ENCODE measurements at places on chromosomes 11 and 22.

DNA sequence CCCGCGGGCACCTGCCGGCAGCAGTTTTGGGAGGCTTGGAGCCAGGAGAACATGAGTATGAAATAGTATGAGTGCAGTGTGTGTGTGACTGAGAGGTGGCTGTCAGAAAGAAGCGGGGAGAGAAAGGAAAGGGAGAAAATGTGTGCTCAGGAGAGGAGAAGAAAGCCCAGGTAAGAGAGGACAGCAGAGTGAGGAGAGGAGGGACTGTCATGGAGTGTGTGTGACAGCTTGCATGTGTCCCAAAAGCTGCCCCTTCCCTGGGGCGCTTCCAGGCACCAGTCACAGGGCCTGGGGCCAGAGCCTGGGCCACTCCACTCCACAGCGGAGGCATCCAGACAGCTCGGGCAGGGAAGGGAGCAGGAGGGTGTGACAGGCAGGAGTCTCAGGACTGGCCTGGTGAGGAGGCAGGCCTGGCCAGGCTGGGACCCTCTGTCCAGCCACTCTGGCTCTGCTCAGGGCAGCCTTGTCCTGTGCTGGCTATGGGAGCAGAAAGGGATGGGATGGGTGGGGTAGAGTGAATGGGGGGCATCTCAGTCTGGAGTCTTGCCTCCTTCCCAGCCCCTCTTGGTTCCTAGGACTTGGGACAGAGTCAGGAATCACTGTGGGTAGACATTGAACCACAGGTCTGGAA lies 949 bp downstream of the MMP11 start:
- no peak for DNase-seq

DNA sequence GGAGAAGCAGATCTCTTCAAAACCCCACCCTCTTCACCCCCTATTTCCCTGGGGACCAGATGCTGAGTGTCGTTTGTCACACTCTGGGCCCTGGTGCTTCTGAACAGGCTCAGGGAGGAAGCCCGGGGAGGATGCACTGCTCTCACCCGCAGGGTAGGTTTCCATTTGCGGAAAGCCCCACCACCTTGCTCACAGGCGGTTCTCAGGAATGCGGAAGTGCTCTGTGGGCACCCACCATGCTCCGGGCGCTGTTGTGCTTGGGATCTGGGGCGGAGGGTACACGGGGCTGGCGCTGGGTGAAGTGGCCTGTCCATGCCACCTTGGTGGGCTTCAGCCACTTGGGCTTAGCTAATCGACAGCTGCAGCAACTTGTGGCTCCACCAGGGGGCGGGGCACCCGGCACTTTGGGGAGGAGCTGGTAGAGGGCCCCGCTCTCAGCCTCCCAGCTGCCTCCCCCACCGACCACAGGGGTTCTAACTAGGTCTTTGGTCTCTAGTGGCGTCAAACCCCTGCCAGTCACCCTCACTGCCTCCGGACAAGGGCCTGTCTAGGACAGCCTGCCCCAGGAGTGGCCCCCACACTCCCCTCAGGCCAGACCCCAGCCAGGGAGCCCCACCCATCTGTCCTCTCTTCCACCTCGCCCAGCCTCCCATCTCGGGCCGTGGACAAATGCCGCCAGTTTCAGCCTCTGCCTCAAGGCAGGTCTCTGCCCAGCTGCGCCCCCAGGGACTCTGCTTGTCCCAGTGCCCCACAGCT lies 7.4 kb downstream of the NDUFV1 start:
- peak; percentile 74 for DNase-seq

DNA sequence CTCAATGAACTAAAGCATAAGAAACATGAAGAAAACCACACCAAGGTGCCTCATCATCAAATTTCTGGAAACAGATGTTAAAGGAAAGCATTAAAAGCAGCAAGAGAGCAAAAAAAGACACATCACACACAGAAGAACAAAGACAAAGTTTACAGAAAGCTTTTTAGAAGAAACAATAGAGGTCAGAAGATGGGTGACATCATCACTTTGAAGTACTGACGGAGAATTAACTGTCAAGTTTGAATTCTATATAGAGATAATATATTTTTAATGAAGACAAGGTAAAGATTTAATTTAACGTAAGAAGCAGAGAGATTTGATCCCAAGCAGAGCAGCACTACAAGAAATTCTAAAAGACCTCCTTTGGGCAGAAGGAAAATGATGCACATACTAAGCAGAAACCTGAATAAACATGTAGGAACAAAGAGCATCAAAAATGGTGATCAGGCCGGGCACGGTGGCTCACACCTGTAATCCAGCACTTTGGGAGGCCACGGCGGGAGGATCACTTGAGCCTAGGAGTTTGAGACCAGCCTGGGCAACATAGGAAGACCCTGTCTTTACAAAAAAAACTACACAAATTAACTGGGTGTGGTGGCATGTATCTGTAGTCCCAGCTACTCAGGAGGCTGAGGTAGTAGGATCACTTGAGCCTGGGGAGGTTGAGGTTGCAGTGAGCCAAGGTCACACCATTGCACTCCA lies 63.3 kb upstream of the RTL6 start:
- no peak for DNase-seq

- no peak for DNase-seq
These were observed 3.1 kb downstream of the OR8B8 start for GRCh38 chr11:124442442-124442841.

DNA sequence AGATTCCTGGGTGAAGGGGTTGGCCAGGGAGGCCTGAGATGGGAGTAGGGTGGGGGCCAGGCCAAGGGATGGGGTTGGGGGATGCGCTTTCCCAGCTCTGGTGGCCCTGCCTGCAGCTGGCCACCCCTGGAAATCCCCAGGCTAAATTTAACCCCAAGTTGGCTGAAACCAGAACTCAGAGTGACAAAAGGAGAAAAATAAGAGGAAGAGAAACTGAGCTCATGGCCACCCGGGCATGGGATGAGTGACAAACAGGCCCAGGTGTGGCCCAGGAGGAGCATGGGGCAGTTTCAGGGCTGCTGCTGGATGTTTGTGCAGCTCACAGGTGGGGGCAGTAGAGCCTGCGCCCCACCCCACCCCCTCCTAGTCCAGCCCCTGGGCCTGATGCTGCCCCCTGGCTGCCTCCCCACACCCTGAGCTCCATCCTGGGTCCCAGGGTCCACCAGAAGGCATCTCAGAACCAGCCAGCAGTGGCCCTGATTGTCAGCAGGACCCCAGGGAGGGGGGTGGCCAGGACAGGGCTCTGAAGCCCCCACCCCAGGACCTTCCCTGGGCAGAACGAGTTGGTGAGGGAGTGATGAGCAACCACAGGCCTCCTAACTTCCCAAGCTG lies 48.0 kb downstream of the IGLL5 start:
- DNase-seq: peak; percentile 48

- DNase-seq: peak; percentile 70
These were observed 1.5 kb downstream of the DDB2 start for GRCh38 chr11:47216121-47216798.

GRCh38 chr11:105857728-105858127 lies 164.3 kb downstream of the MSANTD4 start:
- no peak for DNase-seq

GRCh38 chr22:38531251-38531938 lies 25.3 kb upstream of the DDX17 start:
- no peak for DNase-seq

DNA sequence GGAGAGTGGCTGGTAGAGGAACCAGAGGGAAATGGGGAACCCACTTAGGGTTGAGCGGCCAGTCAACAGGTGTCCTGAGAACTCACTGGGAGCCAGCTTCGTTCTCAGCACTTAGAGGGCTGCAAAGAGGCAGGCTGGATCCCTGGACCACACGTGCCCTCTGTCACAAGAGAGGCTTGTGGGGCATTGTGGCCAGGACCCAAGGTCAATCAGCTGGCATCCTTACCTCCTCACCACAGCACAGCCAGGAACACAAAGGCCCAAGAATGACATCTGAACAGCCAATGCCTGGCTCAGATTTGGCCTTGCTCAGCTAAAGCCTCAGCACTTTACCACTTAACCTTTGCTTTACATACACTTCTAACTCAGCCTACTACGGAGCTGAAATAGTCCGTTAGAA lies 7.4 kb downstream of the MAPK8IP1 start:
- DNase-seq: no peak

GRCh38 chr11:87894961-87895360 lies 280.3 kb downstream of the RAB38 start:
- no peak for DNase-seq

- no peak for DNase-seq
These were observed 59.2 kb upstream of the CLPB start for GRCh38 chr11:72493426-72494108.

GRCh38 chr22:43526117-43526655 lies 114.4 kb downstream of the MPPED1 start:
- DNase-seq: no peak

DNA sequence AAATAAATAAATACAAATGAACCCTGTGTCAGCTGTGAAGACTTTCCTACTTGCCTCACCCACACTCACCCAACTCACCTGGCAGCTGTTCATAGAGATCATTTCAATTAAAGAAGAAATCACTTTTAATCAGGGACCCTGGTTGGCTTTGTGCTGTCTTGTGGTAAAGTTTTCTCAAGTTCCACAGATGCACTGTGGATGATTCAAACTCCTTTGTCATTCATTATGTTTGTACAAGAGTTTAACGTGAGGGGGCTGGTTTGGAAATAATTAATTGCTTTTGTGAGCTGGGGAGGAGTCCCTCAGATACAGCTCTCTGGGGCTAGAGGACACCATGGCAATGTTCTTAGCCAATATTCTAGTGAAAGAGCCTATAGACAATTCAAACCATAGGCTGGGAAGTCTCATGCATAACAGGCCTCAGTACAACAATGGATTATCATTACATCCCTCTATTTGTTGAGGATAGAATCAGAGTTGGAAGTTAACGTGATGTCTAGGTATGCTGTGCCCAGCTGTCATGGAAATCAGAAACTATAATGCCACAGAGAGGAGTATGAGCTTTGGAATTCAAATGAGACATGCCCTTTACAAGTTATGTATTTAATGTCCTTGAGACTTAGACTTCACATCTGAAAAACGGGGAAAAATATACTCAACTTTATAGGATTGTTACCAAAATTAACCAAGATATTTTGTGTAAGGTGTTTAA lies 698.5 kb downstream of the KCNA4 start:
- DNase-seq: no peak

- DNase-seq: peak; percentile 85
These were observed 1.8 kb upstream of the RASGRP2 start for GRCh38 chr11:64745521-64746328.

- DNase-seq: peak; percentile 64
These were observed 4.5 kb upstream of the TIMP3 start for GRCh38 chr22:32796865-32797573.

- no peak for DNase-seq
These were observed 349 bp downstream of the TSSC4 start for GRCh38 chr11:2400762-2401435.

GRCh38 chr11:76987203-76987602 lies 47.0 kb upstream of the B3GNT6 start:
- DNase-seq: no peak

GRCh38 chr11:20474176-20474881 lies 86.8 kb downstream of the PRMT3 start:
- no peak for DNase-seq

DNA sequence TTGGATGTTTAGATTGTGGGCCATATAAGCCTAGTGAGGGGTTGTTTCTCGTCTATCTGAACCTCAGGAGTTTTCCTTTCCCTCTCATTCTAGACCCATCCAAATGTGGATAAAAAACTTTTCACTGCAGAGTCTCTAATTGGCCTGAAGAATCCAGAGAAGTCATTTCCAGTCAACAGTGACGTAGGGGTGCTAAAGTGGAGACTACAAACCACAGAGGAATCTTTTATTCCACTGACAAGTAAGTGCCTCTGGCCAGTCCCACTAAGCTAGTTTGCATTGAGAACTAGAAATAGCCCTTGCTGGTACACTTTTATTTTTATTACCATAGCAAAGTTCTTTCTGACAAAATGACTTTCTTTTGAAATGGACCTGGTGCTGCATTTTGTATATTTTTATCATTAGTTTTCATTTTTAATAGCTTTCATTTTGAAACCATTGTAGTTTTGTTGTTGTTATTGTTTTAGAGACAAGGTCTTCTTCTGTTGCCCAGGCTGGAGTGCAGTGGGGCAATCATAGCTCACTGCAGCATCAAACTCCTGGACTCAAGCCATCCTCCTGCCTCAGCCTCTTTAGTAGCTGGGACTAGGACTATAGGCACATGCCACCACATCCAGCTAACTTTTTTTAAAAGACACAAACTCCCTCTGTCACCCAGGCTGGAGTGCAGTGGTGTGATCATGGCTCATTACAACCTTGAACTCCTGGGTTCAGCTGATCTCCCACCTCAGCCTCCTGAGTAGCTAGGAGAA lies 14.6 kb upstream of the PHLDB1 start:
- DNase-seq: no peak

GRCh38 chr11:130874955-130875531 lies 41.2 kb downstream of the SNX19 start:
- DNase-seq: no peak

- DNase-seq: no peak
These were observed 43.5 kb downstream of the GNB1L start for GRCh38 chr22:19811211-19811621.

DNA sequence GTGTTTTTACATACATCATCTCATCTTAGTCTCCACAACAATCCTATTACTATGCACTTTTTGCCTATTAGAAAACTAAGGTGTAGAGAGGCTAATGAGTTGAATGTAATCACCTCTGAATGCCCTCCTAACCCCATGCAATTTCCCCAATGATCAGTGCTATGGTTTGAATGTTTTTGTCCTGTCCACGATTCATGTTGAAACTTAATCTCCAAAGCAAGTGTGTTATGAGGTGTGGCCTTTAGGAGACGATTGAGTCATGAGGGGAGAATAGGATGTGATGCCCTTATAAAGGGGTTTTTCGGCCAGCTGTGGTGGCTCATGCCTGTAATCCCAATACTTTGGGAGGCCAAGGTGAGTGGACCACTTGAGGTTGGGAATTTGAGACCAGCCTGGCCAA lies 2.0 kb upstream of the CCDC73 start:
- no peak for DNase-seq

- no peak for DNase-seq
These were observed 42.4 kb upstream of the RCE1 start for GRCh38 chr11:66800720-66801428.

DNA sequence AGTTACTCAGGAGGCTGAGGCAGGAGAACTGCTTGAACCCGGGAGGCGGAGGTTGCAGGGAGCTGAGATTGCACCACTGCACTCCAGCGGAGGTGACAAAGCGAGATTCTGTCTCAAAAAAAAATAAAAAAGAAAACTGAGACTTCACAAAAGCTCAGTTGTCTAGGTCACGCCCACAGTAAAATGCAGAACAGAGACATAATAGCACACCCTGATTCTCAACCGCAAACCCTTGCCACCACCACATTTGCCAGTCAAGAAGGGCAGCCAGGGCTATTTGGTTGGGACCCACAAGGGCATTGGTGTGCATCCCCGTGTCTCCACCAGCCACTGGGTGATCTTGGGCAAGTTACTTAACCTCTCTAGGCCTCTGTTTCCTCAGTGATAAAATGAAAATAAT lies 25.4 kb downstream of the CREB3L1 start:
- DNase-seq: no peak

- DNase-seq: no peak
These were observed 1.6 kb upstream of the KRTAP5-1 start for GRCh38 chr11:1586699-1587098.

- no peak for DNase-seq
These were observed 51.4 kb downstream of the PIWIL3 start for GRCh38 chr22:24723111-24723510.

All from left colon (tissue), 2 donors.